ENCODE measurements at places on chromosomes 2 and 18.

GRCh38 chr2:176744146-176744545 lies 468.4 kb upstream of the HNRNPA3 start:
- no peak for DNase-seq

GRCh38 chr2:207491956-207492355 lies 37.8 kb upstream of the CREB1 start:
- DNase-seq = no peak

DNA sequence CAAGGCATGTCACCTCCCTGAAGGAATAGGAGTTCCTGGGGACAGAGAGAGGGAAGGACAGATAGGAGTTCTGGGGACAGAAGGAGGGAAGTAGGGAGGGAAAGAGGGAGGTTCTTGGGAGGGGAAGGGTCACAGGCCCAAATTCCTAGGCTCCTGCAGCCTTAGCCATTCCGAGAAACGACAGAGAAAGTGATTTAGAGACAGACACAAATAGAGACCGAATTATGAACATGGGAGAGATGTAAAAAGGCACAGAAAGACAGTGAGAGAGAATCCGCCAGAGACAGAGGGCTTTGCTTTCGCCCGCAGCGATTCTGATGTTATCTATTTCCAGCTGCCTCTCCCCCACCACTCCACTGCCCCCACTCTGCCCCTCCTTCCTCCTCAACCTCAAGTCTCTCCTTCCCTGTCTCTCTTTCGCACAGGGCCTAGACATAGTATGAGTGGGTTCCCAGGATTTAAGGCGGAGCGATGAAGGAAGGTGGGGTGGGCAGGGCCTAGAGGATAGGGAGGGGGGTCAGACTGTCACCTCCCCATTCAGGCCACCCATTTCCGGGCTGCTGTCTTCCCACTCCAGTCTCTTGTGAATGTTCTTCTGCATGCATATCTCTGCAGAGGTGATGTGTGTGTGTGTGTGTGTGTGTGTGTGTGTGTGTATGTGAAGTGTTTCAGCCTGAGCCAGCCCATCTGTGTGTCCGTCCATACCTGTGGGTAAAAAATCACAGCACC lies 3.3 kb upstream of the WNT6 start:
- no peak for DNase-seq

DNA sequence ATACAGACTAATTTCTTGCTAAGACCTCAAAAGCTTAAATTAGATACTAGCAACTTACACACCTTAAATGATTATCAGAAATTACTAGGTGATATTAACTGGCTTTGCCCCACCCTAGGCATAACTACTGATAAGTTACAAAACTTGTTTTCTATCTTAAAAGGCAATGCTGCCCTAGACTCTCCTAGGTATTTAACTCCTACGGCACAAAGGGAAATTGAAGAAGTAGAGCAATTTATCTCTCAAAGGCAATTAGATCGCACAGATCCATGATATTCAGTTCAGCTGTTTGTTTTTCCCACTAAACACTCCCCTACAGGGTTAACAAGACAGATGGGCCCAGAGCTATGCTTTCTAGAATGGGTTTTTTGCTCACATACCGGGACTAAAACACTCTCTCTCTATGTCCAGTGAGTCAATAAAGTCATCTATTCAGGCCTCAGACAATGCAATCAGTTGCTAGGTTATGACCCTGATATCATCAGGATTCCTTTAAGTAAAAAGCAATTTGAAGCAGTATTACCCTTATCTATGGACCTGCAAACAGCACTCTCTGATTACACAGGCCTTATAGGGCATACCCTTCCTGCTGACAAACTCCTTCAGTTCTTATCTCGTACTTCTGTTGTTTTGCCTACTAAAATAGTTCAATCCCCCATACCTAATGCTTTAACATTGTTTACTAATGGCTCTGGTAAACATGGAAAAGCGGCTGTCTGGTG lies 14.3 kb downstream of the MAP3K2 start:
- DNase-seq = no peak

GRCh38 chr2:23241611-23242245 lies 143.3 kb upstream of the KLHL29 start:
- DNase-seq = no peak

DNA sequence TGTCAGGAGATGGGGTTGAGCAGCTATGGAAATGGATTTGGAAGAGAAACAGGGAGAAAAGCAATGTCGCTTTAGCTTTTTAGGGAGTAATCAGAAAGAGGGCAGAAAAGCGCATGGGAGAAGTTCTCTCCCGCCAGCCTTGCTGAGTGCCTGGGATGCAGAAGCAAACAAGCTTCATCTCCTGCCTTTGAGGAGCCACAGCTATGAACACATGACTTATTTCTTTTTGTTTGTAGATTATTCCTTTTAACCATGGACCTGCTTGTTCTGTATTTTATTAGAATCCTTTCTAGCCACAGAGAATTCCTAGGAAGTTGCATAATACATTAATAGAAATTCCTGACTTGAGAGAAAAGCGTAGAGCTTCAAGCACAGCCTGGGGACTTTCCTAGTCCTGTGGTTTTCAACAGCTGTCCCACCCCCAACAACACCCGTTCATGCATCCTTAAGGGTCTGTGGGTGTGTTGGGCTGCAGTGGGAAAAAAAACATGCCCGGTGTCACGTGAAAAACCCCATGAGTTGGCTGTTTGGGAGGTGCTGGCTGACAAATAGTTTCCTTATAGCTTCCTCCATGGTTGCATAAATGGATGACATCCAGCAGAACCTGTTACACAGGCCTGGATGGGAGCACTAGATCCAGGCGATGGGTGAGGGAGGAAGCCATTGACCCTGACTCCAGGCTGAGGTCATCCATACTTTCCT lies 14.9 kb downstream of the SLC9A4 start:
- DNase-seq = no peak
